Stimulated activated CD4-positive, alpha-beta T cell treated with anti-CD3 and anti-CD28 coated beads, Interleukin-1b, Interleukin-23, amount 100 ng/mL, for 4 hours (primary cell): ENCODE measurements at places on chromosomes 2 and 18.

- DNase-seq = no peak
Observed at GRCh38 chr2:762646-763045, 85.4 kb upstream of the TMEM18 start.

GRCh38 chr2:68710336-68710735 is 24.3 kb upstream of the ARHGAP25 start:
- DNase-seq = no peak

DNA sequence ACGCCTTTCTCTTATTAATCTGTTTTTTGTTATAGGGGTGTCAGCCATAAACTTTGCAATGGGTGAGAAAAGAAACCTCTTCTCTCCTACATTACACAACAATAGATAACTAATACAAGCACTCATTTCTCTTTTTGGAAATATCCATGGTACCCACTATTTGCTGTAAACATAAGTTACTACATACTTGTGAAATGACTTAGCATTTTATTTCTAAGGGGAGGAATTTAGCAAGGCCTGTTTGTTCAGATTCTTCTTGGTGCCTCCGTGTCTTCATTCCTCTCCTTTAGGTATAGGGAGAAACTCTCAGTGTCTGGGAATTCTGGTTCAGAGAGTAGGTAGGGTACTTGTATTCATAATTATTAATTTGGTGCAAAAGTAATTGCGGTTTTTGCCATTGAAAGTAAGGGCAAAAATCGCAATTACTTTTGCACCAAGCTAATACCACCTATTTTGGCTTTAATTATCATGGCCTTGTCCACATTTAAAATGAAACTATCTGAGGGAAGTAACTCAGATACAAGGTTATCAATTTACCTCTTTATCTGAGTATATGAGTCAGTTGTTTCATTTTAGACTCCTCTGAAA is 134.8 kb downstream of the MREG start:
- DNase-seq = no peak

- DNase-seq = no peak
Observed at GRCh38 chr2:71380665-71381064, 49.1 kb downstream of the ZNF638 start.

DNA sequence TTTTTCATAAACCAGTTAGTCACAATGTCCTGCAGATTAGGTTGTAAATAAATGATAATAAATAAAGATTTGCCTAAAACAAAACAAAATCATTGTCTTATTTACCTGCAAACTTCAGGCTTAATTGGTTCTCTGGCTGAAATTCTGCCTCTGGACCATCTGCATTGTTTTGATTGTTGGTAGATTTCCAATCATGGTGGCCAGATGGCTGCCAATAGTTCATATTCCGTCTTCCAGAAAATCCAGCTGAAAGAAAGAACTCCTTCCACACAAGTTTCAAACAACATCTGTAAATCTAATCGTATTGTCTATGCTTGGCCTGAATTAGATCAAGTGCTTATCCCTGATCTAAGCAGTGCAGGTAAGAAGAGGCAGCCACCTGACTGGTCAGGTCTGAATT is 771.1 kb upstream of the ZEB2 start:
- DNase-seq = no peak

GRCh38 chr2:205715831-205716525 is 33.7 kb downstream of the NRP2 start:
- DNase-seq = no peak

DNA sequence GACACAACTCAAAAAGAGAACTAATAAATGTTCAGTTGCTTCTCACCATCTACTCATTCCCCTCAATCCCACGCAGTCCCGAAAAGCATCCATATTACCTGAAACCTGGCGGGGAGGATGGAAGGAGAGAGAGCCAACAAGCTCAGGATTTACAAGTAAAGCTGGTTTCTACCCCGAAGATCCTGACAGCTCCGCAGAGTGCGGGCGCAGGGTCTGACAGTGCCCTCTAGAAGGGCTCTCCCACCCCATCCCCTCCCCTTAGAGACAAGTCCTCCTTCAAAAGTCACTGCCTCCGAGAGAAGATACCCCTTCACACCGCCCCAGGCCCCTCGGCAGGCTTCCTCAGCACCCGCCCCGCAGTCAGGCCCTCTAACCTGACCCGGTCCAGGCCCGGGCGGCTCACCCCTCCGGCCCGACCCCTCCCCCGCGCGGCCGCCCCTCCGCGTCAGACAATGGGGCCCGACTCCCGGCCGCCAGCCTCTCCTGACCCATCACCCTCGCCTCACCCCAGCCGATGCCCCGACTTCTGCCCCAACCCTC is 550 bp downstream of the RAB1A start:
- peak; percentile 21 for DNase-seq
